ENCODE measurements at places on chromosomes 2 and 18. TPM values are rescaled to one million over a fixed set of nuclear protein-coding genes. Genes with fewer than 3 reads are reported as not detected.

GRCh38 chr2:198374375-198375082 is 570.1 kb downstream of the PLCL1 start:
- peaks cover 10% of the 10 kb centered on the region for H3K4me1 ChIP-seq
- no peak overlapping the region for H3K27ac ChIP-seq
- no peaks in the 10 kb centered on the region for H3K36me3 ChIP-seq

- H3K4me3 ChIP-seq: no peak overlapping the region
- H3K27ac ChIP-seq: no peak overlapping the region
- no peaks in the 10 kb centered on the region for H3K27me3 ChIP-seq
- H3K4me1 ChIP-seq: peaks cover 2% of the 10 kb centered on the region
- no peak for DNase-seq
Observed at GRCh38 chr2:203341741-203342310, 13.6 kb downstream of the ABI2 start.

- H3K27me3 ChIP-seq: no peaks in the 10 kb centered on the region
- H3K27ac ChIP-seq: no peak overlapping the region
- peaks cover 10% of the 10 kb centered on the region for H3K36me3 ChIP-seq
- H3K4me1 ChIP-seq: peaks cover 32% of the 10 kb centered on the region
Observed at GRCh38 chr2:45857275-45857609, 205.8 kb downstream of the PRKCE start.

DNA sequence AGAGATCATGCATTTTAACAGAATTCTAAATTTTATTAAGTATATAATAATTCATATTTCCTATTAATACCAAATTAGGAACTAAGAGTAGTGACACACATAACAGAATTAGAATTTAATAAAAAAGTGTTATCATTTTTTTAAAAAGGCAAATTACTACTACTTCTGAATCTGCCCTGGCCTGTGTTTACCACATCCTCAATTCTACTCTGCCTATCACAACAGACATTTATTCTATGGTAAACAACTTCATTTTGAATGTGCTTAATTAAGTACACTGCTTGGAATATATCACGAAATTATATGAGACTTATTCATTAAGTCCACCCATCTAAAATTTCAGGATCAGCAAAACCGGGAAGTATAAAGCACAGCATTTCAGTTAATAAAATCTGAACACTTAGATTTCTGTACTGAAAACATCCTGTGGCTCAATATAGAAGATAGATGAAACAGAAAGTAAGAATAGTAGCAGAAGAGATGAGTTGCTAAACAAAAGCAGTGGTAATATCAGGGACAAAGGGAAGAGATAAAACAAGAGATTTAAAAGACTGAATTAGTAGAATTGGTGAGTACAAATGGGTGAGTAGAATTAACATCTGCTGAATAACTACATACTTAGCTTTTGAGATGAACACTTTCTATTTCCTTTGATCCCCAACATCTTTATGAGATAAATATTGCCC is 3.7 kb downstream of the SMC6 start:
- peaks cover 23% of the 10 kb centered on the region for H3K4me1 ChIP-seq
- peak overlapping the region; percentile 59 for H3K27ac ChIP-seq
- peak overlapping the region; percentile 62 for H3K4me3 ChIP-seq
- no peaks in the 10 kb centered on the region for H3K27me3 ChIP-seq

Gene CD8B2
- total RNA-seq: 8.6 TPM

- peaks cover 5% of the 10 kb centered on the region for H3K27me3 ChIP-seq
- H3K4me3 ChIP-seq: no peak overlapping the region
- H3K4me1 ChIP-seq: no peaks in the 10 kb centered on the region
- H3K36me3 ChIP-seq: no peaks in the 10 kb centered on the region
- no peak overlapping the region for H3K27ac ChIP-seq
Observed at GRCh38 chr2:110955045-110955444, 165.7 kb upstream of the BCL2L11 start.

- DNase-seq: no peak
- peaks cover 5% of the 10 kb centered on the region for H3K27me3 ChIP-seq
- peaks cover 18% of the 10 kb centered on the region for H3K4me1 ChIP-seq
- H3K27ac ChIP-seq: no peak overlapping the region
- no peaks in the 10 kb centered on the region for H3K36me3 ChIP-seq
- H3K4me3 ChIP-seq: no peak overlapping the region
Observed at GRCh38 chr2:317501-318424, 29.9 kb upstream of the ALKAL2 start.

- H3K27me3 ChIP-seq: no peaks in the 10 kb centered on the region
- H3K4me1 ChIP-seq: no peaks in the 10 kb centered on the region
- DNase-seq: no peak
- no peak overlapping the region for H3K4me3 ChIP-seq
- no peaks in the 10 kb centered on the region for H3K36me3 ChIP-seq
Observed at GRCh38 chr2:102053096-102053495, 61.3 kb downstream of the IL1R2 start.

- DNase-seq: no peak
- no peak overlapping the region for H3K4me3 ChIP-seq
- H3K27me3 ChIP-seq: peaks cover 3% of the 10 kb centered on the region
- H3K36me3 ChIP-seq: no peaks in the 10 kb centered on the region
- H3K27ac ChIP-seq: no peak overlapping the region
Observed at GRCh38 chr2:109712123-109712449, 82.0 kb upstream of the RGPD5 start.

Gene ACTG2
- total RNA-seq: 0.43 TPM

- no peak for DNase-seq
- H3K36me3 ChIP-seq: no peaks in the 10 kb centered on the region
- H3K27me3 ChIP-seq: no peaks in the 10 kb centered on the region
- no peak overlapping the region for H3K4me3 ChIP-seq
- H3K27ac ChIP-seq: no peak overlapping the region
Observed at GRCh38 chr2:18830962-18831361, 241.6 kb upstream of the NT5C1B start.

Gene IL1B
- total RNA-seq: not detected

DNA sequence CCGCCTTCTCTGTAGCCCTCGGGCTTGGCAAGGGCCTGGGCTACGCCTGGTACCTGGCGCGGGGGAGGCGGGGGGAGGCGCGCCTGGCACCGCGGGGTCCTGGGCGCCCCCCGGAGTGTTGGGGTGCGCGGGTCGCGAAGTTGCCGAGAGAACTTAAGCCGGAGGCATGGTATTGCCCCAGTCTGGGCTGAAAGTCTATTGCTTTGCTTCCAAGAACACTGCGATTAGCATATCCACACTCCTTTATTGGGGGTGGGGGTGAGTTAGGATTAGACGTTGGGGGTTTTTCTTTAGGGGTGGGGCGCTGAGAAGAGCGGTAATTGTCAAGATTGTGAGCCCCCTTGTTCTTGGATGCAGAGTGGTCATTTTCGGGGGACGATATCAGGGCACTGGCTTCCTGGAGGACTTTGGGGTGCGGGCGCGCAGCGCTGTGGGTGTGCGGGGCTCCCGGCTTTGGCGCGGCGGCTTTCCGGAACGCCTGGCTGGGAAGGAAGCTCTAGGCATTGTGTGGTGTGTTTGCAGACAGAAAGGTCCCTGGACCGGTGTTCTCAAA is 798 bp downstream of the TANC1 start:
- no peaks in the 10 kb centered on the region for H3K36me3 ChIP-seq
- peak overlapping the region; percentile 82 for H3K4me3 ChIP-seq
- H3K27ac ChIP-seq: no peak overlapping the region

Gene FAM237A
- total RNA-seq: not detected

Gene C2orf78
- not detected for total RNA-seq

DNA sequence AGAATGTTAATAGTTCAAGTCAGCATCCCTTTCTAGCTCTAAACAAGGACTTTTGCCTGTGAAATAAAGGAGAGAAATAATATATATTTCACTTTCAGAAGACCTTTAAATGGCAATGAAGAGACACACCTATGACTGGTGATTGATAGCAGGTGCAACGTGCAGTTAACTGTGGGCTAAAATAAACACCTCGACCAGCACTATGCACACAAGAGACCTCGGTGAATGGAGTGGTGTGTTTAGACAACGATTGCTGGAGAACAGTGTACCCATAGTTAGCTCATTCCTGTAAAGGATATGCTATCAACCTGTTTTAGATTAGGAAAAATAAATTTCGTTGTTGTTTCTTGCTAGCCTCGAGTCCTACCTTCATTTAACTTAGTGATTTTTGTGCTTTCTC is 143.4 kb downstream of the NR4A2 start:
- H3K36me3 ChIP-seq: no peaks in the 10 kb centered on the region
- DNase-seq: no peak
- peaks cover 2% of the 10 kb centered on the region for H3K4me1 ChIP-seq
- no peak overlapping the region for H3K27ac ChIP-seq
- H3K4me3 ChIP-seq: no peak overlapping the region
- no peaks in the 10 kb centered on the region for H3K27me3 ChIP-seq

GRCh38 chr18:24108641-24109040 is 30.2 kb upstream of the CABYR start:
- no peak for DNase-seq
- peaks cover 10% of the 10 kb centered on the region for H3K4me1 ChIP-seq
- peaks cover 4% of the 10 kb centered on the region for H3K36me3 ChIP-seq

DNA sequence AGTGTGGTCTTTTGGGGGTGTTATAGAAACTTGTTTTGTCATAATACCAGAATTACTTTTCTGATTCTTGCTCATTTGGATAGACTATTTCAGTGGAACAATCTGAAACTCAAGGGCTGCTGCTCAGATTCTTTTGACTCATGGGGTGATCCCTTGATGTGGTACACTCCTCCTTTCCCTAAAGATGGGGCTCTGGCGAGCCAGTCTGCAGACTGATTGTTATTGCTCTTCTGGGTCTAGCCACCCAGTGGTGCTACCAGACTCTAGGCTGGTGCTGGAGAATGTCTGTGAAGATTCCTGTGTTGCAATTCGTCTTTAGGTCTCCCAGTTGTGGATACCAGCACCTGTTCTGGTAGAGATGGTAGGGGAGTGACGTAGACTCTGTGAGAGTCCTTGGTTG is 4.2 kb upstream of the MARS2 start:
- H3K4me1 ChIP-seq: peaks cover 14% of the 10 kb centered on the region
- H3K4me3 ChIP-seq: no peak overlapping the region
- H3K27me3 ChIP-seq: no peaks in the 10 kb centered on the region
- no peak overlapping the region for H3K27ac ChIP-seq
- no peak for DNase-seq

GRCh38 chr2:224293976-224294375 is 107.9 kb downstream of the FAM124B start:
- no peaks in the 10 kb centered on the region for H3K36me3 ChIP-seq
- no peak overlapping the region for H3K27ac ChIP-seq
- H3K27me3 ChIP-seq: peaks cover 41% of the 10 kb centered on the region
- H3K4me1 ChIP-seq: no peaks in the 10 kb centered on the region
- DNase-seq: no peak

- peaks cover 4% of the 10 kb centered on the region for H3K27me3 ChIP-seq
- no peaks in the 10 kb centered on the region for H3K4me1 ChIP-seq
- H3K4me3 ChIP-seq: no peak overlapping the region
- H3K36me3 ChIP-seq: no peaks in the 10 kb centered on the region
Observed at GRCh38 chr18:48284743-48285142, 124.4 kb downstream of the ZBTB7C start.

Gene UGT1A8
- not detected for total RNA-seq

GRCh38 chr2:21451403-21451802 is 327.6 kb downstream of the TDRD15 start:
- H3K4me1 ChIP-seq: no peaks in the 10 kb centered on the region
- DNase-seq: no peak
- no peaks in the 10 kb centered on the region for H3K27me3 ChIP-seq
- H3K27ac ChIP-seq: no peak overlapping the region

- no peak overlapping the region for H3K27ac ChIP-seq
- H3K27me3 ChIP-seq: no peaks in the 10 kb centered on the region
- H3K4me1 ChIP-seq: no peaks in the 10 kb centered on the region
Observed at GRCh38 chr18:43265465-43265864, 11.8 kb downstream of the SYT4 start.

Gene TMEFF2
- not detected for total RNA-seq

DNA sequence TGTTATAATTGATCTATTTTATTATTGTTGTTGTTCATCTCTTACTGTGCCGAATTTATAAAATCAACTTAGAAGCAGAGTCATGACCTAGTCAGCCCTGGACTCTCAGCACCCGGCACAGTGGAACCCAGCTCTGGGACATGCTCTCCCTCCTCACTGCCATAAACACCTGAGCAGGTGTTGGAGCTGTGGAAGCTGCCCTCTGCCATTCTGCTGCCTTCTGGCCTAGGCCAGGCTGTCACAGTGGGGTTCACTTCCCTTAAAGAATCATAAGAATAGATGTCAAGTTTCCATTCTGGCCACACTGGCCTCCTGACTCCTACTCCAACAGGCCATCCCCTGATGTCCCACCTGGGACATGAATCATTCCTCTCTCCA is 192.2 kb downstream of the ZFP36L2 start:
- no peak for DNase-seq
- no peak overlapping the region for H3K27ac ChIP-seq
- no peaks in the 10 kb centered on the region for H3K27me3 ChIP-seq
- H3K36me3 ChIP-seq: no peaks in the 10 kb centered on the region
- peaks cover 5% of the 10 kb centered on the region for H3K4me1 ChIP-seq
- no peak overlapping the region for H3K4me3 ChIP-seq

GRCh38 chr2:96763511-96764252 is 3.0 kb downstream of the CNNM4 start:
- peaks cover 42% of the 10 kb centered on the region for H3K4me1 ChIP-seq
- H3K36me3 ChIP-seq: no peaks in the 10 kb centered on the region
- H3K4me3 ChIP-seq: peak overlapping the region; percentile 85
- no peaks in the 10 kb centered on the region for H3K27me3 ChIP-seq
- DNase-seq: peak; percentile 36
- peak overlapping the region; percentile 7 for H3K27ac ChIP-seq

Gene PTPRN
- total RNA-seq: not detected

GRCh38 chr2:109209412-109209811 is 80.4 kb downstream of the SH3RF3 start:
- H3K4me3 ChIP-seq: no peak overlapping the region
- H3K27ac ChIP-seq: no peak overlapping the region
- no peaks in the 10 kb centered on the region for H3K36me3 ChIP-seq

DNA sequence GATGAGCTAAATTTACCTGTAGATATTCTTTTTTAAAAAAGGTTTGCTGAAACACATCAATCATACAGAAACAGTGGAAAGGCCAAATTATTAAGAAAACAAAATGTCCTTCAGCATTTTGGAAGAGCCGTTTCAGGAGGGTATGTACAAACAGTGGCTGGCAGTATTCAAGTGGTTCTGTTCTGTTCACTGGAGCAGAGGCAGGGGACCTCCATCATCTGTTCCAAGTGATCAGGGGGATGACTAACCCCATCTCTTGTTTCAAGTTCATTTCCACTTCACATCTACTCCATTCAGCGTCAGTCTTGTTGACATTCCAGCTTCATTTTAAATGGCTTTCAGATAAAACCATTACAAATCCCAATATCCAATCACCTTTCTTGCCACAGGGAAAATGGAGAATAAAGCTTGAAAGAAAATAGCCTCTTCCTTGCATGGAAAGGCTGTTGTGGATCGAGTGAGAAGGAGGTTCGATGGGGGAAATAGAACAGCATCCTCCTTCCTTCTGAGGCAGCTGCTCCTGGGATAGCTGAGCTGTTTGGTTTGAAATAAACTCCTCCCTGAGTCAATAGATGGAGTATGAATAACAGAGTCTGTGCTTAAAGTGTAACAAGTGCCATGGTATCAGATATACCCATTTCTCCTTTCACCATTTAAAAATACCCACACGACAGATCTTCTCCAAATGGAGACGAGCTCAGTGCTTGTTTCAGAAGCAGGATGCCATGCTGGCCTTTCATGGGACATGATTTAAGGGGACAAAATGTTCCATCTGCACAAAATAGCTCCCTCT is 63.7 kb upstream of the OTOF start:
- peaks cover 34% of the 10 kb centered on the region for H3K27me3 ChIP-seq
- no peak overlapping the region for H3K27ac ChIP-seq
- H3K4me1 ChIP-seq: no peaks in the 10 kb centered on the region
- DNase-seq: no peak
- no peaks in the 10 kb centered on the region for H3K36me3 ChIP-seq
